ENCODE measurements at places on chromosomes 6 and 20.

GRCh38 chr20:37259865-37260264, 1.7 kb downstream of the GHRH start:
- DNase-seq = no peak

- DNase-seq = no peak
These were observed 239.1 kb upstream of the CEP162 start for GRCh38 chr6:84466511-84466910.

DNA sequence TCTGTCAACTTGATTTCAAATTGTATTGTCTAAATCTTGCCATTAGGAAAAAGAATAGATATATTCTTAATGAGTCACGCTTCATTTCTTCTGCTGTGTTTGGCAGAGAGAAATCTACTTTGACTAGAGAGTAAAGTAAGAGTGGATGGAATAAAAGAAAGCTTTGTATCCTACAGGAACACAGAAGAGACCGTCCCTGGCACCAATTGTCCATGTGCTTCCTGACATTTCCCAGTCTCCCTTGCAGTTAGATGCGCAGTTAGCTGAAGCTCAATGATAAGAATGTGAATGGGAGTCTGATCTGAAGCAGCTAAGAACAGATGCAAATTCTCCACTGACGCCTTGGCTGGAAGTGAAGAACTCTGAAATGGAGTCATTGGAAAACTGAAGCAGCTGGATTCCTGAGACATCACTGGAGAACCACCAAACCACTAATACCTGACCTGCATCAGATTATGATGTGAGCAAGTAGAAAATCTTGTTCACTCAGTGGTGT, 528.2 kb upstream of the MARCKS start:
- no peak for DNase-seq

- DNase-seq = no peak
These were observed 2.4 kb downstream of the FANCE start for GRCh38 chr6:35454391-35455110.

DNA sequence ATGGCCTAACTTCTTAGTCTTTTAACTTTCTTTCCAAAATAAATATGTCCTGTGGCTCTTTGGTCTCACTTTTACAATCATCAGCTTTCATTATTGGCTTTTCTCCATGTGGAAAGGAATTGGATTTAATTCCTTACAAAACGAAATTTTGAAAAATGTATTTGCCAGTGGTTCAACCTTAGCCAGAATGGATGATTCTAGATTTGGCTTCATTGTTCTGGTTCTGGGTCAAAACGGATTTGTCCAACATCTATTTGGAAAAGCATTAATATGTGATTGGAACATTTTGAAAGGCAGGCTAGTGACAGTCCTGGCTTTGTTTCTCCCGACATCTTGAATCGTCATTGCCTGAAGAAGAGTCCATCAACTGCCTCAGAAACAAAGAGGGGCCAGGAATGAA, 59.2 kb downstream of the TENT5A start:
- no peak for DNase-seq

- DNase-seq = no peak
These were observed 559 bp downstream of the LAMA5 start for GRCh38 chr20:62366370-62367135.

DNA sequence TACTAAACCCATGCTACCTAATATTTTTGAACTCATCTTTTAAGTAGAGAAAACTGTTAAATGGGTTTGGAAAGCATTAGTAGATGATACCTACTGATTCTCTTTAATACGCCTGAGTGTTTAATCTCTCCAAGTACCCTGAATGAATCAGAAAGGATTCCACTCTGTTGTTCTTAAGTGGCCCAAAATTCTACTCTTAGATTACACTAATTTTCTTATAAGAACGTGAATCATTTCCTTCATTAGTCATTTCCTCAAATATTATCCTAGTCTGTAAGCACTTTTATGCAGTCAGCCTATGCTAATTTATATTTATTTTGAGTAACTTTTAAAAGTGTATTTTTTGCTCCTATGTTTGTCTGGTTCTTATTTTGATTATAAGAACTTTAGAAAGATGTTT, 380.0 kb downstream of the BTBD9 start:
- peak; percentile 79 for DNase-seq

GRCh38 chr20:25277941-25278521, 30.1 kb downstream of the PYGB start:
- no peak for DNase-seq

- no peak for DNase-seq
These were observed 222.4 kb downstream of the CBLN4 start for GRCh38 chr20:55782912-55783253.

- no peak for DNase-seq
These were observed 4.3 kb downstream of the LAMP5 start for GRCh38 chr20:9518576-9519175.
